ENCODE measurements at places on chromosomes 12 and 14.

GRCh38 chr12:7042842-7043241, 17.7 kb upstream of the C1S start:
- no peaks in the 10 kb centered on the region for H3K36me3 ChIP-seq
- H3K27me3 ChIP-seq = no peaks in the 10 kb centered on the region
- no peaks in the 10 kb centered on the region for H3K4me1 ChIP-seq
- no peak overlapping the region for H3K4me3 ChIP-seq
- H3K27ac ChIP-seq = no peak overlapping the region

- peaks cover 79% of the 10 kb centered on the region for H3K36me3 ChIP-seq
- peak overlapping the region; percentile 82 for H3K27ac ChIP-seq
- peak; percentile 79 for DNase-seq
- no peak overlapping the region for H3K4me3 ChIP-seq
- peaks cover 49% of the 10 kb centered on the region for H3K4me1 ChIP-seq
- no peaks in the 10 kb centered on the region for H3K27me3 ChIP-seq
These were observed 49.0 kb downstream of the AREL1 start for GRCh38 chr14:74663884-74664283.

DNA sequence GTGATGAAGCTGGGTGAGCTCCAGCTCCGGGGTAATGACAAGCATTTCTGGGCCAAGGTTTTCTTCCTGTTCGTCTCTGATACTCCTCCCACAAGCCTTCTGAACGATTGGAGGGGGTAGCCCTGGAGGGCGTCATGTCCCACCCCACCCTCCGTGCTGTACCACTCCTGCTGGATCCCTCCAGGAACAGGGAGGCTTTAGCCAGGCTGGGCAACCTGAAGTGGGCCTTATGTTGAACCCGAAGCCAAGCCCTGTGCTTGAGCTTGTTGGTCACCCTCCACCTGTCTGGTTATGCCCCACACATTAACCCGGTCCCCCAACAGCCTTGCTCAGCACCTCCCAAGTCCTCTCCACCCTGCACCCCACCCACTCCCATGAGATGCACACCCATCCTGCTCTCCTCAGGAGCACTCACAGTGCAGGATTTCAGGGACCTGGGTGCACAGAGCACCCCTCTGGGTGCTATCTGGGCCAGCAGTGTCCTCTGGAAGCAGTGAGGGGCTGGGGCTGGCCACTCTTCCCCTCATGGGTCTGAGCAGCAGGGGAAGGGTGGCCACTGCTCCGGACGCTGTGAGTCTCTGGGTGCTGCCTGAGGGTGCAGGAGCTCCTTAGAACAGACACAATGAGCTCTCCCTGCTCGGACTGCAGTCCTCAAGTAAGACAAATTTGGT, 6.8 kb upstream of the KRT83 start:
- no peak for DNase-seq
- H3K4me1 ChIP-seq = no peaks in the 10 kb centered on the region
- no peaks in the 10 kb centered on the region for H3K36me3 ChIP-seq

- peaks cover 17% of the 10 kb centered on the region for H3K4me1 ChIP-seq
- H3K36me3 ChIP-seq = no peaks in the 10 kb centered on the region
- H3K27me3 ChIP-seq = no peaks in the 10 kb centered on the region
- no peak for DNase-seq
- no peak overlapping the region for H3K27ac ChIP-seq
These were observed 290.8 kb downstream of the ERC1 start for GRCh38 chr12:1281683-1282366.

GRCh38 chr14:28773861-28774691, 7.5 kb downstream of the FOXG1 start:
- H3K36me3 ChIP-seq = no peaks in the 10 kb centered on the region
- DNase-seq = no peak
- H3K4me1 ChIP-seq = no peaks in the 10 kb centered on the region
- H3K4me3 ChIP-seq = no peak overlapping the region
- no peak overlapping the region for H3K27ac ChIP-seq
- H3K27me3 ChIP-seq = peaks cover 99% of the 10 kb centered on the region

GRCh38 chr12:108667349-108667748, 33.7 kb upstream of the SELPLG start:
- peak overlapping the region; percentile 86 for H3K27ac ChIP-seq
- no peak overlapping the region for H3K4me3 ChIP-seq
- H3K4me1 ChIP-seq = peaks cover 64% of the 10 kb centered on the region
- DNase-seq = no peak
- H3K27me3 ChIP-seq = no peaks in the 10 kb centered on the region

- H3K36me3 ChIP-seq = no peaks in the 10 kb centered on the region
- DNase-seq = no peak
- H3K27me3 ChIP-seq = no peaks in the 10 kb centered on the region
- H3K27ac ChIP-seq = no peak overlapping the region
These were observed 83.4 kb upstream of the ESRRB start for GRCh38 chr14:76292561-76292960.

GRCh38 chr14:23559010-23559925, 3.2 kb downstream of the THTPA start:
- H3K4me3 ChIP-seq = no peak overlapping the region
- no peaks in the 10 kb centered on the region for H3K27me3 ChIP-seq
- no peaks in the 10 kb centered on the region for H3K36me3 ChIP-seq
- H3K4me1 ChIP-seq = peaks cover 22% of the 10 kb centered on the region

DNA sequence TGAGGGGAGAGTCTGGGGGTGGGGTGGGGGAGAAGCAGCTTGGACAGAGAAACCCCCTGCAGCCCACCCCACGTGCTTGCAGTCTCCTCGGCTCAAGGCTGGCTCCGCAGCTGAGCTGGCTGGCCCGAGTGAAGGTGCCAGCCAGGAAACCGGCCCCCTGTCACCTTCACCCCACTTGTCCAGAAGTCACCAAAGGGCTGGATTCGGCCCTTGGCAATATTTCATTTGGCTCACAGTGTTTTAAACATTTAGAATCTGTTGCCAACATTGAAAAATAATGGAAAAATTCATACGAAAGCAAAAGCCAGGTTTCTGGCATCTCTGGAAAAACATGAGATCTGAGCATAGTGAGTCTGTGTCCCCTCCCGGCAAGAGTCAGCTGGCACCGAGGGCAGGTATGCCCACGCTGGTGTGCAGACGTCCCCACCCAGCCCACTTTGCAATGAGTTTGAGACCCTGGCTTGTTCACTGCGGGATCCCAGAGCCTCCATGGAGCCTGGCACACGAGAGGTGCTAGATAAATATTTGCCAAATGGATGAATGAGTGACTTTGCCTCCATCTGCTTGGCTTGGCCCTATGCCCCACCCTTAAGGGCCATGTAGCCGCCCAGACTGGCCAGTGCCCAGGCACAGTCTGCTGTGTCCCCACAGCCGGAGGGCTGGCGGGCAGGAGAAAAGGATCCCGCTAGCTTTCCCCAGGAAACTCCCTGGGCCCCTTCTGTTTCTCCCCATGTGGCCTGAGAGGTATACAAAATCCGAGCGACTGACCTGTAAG, 18.2 kb downstream of the MSI1 start:
- no peak for DNase-seq
- H3K27ac ChIP-seq = no peak overlapping the region
- H3K36me3 ChIP-seq = no peaks in the 10 kb centered on the region
- no peak overlapping the region for H3K4me3 ChIP-seq

DNA sequence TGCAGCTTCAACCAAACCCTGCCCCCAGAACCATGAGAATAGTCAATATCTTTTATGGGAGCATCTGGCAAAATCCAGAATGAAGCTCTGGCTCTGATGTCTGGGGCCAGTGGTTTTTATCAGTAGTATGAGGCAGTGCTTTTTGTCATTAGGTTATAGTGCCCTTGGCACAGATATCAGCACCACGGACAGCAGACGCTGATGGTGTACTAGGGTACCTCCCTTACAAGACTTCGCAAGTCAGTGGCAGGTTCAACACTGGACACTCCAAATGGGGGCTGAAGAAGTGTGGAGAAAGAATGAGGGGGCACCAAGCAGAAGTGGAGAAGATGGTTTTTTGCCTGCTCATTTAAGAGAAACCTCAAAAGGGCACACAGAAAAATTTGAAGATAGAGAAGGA, 68.2 kb upstream of the E2F7 start:
- DNase-seq = no peak
- no peak overlapping the region for H3K27ac ChIP-seq
- no peaks in the 10 kb centered on the region for H3K27me3 ChIP-seq
- H3K36me3 ChIP-seq = no peaks in the 10 kb centered on the region

- no peak for DNase-seq
- H3K4me1 ChIP-seq = no peaks in the 10 kb centered on the region
- H3K27ac ChIP-seq = no peak overlapping the region
- H3K27me3 ChIP-seq = no peaks in the 10 kb centered on the region
- no peaks in the 10 kb centered on the region for H3K36me3 ChIP-seq
These were observed 385.9 kb downstream of the NELL2 start for GRCh38 chr12:44490181-44490580.

- peaks cover 58% of the 10 kb centered on the region for H3K4me1 ChIP-seq
- H3K27ac ChIP-seq = peak overlapping the region; percentile 31
- no peaks in the 10 kb centered on the region for H3K36me3 ChIP-seq
- H3K27me3 ChIP-seq = no peaks in the 10 kb centered on the region
- peak overlapping the region; percentile 31 for H3K4me3 ChIP-seq
- DNase-seq = no peak
These were observed 31.8 kb downstream of the MAX start for GRCh38 chr14:65070471-65070976.

DNA sequence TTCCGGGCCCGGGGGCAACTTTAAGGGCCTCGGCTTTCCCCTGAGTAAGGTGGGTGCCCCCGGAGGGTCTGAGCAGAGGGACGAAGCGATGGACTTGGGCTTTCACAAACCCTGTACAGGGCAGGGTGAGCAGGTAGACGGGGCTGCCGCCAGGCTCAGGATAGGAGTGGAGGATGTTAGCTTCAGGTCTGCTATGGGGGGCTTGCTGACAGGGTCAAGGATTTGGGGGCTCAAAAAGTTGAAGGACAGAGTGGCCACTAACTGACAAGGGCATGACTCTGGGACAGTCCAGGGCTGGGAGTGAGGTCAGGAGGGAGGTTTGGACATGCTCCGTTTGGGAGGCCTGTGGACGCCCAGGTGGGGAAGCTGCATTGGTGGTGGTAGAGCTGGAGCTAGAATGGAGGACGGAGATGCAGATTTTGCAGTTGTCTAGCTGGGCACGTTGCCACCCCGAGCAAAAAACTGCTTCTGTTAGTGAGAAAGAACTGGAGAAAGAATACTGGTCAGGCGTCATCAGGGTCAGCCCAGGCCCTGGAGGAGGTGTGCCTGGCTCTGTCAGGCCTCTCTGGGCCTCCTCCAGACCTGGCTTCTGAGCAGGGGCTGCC, 113.3 kb downstream of the ADGRD1 start:
- no peaks in the 10 kb centered on the region for H3K4me1 ChIP-seq
- no peaks in the 10 kb centered on the region for H3K36me3 ChIP-seq
- no peak overlapping the region for H3K4me3 ChIP-seq

DNA sequence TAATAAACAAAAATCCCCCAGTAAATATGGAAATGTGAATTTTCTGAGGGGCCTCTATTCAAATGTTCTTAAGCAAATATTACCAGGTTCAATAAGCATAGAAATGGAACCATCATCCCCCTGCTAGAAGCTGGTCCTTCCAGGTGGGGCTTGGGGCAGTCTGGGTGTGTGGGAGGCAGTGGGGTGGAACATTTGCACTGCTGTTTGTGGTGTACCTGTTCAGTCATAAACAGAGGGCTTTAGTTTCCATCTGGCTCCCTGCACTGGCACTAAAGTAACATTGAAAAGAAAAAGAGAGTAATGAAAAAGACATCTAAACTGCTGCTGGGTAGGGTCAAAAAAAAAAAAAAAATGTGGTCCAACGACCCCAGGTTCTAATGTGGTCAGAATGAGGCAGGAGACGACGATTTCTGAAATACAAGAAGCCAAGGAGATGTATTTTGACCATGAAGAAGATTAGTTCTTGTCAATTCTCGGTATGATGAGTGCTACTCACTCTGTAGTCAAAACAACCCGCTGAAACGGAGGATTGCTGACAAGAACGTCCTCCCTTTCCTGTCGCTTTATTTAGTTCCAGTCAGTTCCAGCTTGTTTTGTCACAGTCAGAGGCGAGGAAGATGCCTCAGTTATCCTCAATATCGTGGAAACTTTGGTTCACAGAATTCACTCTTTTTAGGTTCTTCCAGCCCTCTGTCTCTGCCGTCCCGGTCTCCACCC, 44.2 kb upstream of the MANSC4 start:
- no peak overlapping the region for H3K27ac ChIP-seq
- DNase-seq = no peak
- no peaks in the 10 kb centered on the region for H3K27me3 ChIP-seq
- H3K36me3 ChIP-seq = no peaks in the 10 kb centered on the region
- H3K4me3 ChIP-seq = no peak overlapping the region

- H3K27me3 ChIP-seq = no peaks in the 10 kb centered on the region
- no peaks in the 10 kb centered on the region for H3K36me3 ChIP-seq
- no peak for DNase-seq
- H3K27ac ChIP-seq = peak overlapping the region; percentile 89
- no peak overlapping the region for H3K4me3 ChIP-seq
These were observed 31.5 kb downstream of the CFL2 start for GRCh38 chr14:34682787-34683321.

GRCh38 chr12:5565933-5566599, 134.2 kb downstream of the NTF3 start:
- no peak overlapping the region for H3K4me3 ChIP-seq
- no peaks in the 10 kb centered on the region for H3K36me3 ChIP-seq
- no peaks in the 10 kb centered on the region for H3K4me1 ChIP-seq
- DNase-seq = no peak

- DNase-seq = no peak
- H3K27ac ChIP-seq = no peak overlapping the region
- H3K36me3 ChIP-seq = peaks cover 15% of the 10 kb centered on the region
- H3K27me3 ChIP-seq = no peaks in the 10 kb centered on the region
These were observed 39.6 kb downstream of the LARP4 start for GRCh38 chr12:50440288-50440687.

DNA sequence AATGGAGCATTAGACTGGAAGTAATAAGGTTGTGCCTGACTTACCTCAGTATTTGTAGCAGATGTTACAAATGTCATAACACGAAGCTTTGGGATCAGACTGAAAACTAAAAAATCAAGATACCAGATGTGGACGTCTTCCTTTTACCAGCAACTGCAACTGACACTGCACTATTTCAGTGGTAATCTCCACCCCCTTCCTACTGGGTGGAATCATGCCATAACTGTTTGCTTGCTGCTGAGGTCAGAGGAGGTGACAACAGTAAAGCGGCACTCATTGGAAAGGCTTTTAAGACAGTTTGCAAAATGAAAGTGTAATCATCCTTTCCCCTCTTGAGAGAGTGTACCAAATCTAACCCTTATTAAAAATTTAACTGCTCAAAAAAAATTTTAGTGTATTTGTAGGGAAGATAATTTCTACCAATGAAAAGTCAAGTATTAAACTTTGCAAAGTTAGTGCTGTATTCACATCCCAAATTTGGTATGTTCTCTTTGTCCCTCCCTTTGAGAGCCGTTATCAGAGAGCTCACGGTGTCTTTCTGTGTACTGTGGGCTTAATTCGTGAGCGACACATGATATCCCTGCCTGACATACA, 420.7 kb downstream of the NPAS3 start:
- no peak overlapping the region for H3K4me3 ChIP-seq
- H3K4me1 ChIP-seq = peaks cover 5% of the 10 kb centered on the region
- DNase-seq = no peak
- H3K36me3 ChIP-seq = no peaks in the 10 kb centered on the region
